ENCODE measurements at places on chromosomes 11 and 22.

- DNase-seq = no peak
Observed at GRCh38 chr11:68406324-68407313, 53.9 kb upstream of the PPP6R3 start.

DNA sequence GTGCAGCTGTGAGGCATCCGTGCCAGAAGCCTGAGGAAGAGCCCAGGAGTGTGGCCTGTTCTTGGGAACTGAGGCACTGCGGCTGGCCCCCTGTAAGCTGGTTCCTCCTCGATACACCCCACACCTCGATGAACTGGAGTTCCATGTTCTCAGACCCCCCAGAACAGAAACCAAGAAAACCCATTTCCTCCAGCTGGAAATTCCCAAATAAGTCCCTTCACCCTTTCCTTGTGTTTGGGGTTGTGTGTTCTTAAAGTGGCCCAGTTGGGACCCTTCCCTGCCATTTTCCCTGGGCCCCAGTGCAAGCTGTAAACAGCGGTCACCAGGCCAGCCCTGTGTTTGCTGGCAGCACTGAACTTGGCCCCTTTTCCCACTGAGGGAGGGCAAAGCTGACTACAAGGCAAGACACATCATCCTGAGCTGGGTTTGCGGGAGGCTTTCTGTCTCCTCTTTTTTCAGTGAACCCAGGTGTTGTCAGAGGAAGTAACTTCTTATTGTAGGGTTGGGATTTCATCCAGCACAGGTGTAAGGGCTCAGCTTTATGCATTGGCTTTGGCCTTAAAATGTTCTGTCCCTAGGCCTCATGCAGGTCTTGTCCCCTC is 60.1 kb upstream of the MPEG1 start:
- no peak for DNase-seq

- no peak for DNase-seq
Observed at GRCh38 chr11:18704698-18705097, 6.1 kb downstream of the TMEM86A start.

GRCh38 chr11:73413256-73413655 is 37.1 kb downstream of the RELT start:
- DNase-seq = no peak

- DNase-seq = no peak
Observed at GRCh38 chr22:49967706-49968208, 7.2 kb downstream of the PIM3 start.

- no peak for DNase-seq
Observed at GRCh38 chr11:69828971-69829344, 9.7 kb upstream of the FGF3 start.

- no peak for DNase-seq
Observed at GRCh38 chr11:123547180-123547579, 107.2 kb downstream of the SCN3B start.

- DNase-seq = no peak
Observed at GRCh38 chr11:65625628-65626342, 10.2 kb downstream of the PCNX3 start.

- no peak for DNase-seq
Observed at GRCh38 chr22:31313366-31314147, 21.3 kb upstream of the PIK3IP1 start.

DNA sequence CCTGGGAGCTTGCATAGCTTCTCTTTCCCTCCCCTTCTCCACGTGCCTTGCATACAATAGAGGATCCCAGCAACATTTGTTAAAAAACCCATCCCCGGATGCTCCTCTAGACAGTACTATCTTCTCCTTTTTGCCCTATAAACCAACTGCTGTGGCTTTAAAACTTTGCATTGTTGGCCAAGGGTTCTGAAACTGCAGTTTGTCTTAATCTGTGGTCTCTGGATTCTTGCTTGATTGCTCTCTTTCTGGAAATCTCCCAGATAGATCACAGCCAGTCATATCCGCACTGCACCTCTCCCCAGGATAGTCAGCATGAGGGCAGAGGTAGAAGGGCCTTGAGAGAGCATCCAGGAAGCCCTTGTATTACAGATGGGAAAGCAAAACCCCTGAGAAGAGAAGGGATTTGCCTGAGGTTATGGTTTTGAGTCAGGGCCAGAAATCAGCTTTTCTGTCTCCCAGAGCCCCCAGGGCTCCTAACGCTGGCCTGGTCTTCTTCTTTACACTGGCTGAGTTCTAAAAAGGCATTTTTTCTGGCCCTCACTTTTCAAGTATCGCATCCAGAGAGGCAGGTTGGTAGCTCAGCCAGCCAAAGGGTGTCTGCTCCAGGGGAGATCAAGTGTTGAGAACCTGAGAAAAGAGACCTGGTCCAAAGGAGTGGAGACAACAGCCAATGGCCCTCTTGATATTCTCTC is 70.6 kb downstream of the ADM start:
- no peak for DNase-seq

DNA sequence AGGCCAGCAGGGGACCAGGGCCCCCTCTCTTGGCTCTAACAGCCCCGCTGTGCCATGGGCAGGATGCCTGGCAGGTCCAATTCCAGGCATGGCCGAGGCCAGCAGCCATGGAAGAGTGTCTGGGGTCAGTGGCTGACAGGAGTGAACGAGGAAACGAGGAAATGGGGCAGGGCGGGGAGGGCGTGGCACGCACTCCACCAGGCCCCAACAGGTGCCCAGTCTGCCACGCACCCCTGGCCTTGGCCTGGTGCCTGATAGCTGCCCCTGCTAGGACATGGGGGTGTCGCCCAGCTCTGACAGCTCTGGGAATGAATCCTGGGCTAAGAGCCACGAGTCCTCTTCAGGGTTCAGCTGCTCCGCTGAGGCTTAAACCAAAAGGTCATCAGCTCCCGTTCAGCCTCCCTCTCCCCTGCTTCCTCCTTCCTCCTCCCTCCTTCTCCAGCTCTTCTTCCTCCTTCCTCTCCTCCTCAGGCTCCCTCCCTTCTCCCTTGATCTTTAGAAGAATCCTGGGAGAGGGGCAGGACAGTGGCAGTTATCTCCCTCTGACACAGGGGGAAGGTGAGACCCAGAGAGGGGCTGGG is 11.5 kb upstream of the TBC1D22A start:
- DNase-seq = no peak

DNA sequence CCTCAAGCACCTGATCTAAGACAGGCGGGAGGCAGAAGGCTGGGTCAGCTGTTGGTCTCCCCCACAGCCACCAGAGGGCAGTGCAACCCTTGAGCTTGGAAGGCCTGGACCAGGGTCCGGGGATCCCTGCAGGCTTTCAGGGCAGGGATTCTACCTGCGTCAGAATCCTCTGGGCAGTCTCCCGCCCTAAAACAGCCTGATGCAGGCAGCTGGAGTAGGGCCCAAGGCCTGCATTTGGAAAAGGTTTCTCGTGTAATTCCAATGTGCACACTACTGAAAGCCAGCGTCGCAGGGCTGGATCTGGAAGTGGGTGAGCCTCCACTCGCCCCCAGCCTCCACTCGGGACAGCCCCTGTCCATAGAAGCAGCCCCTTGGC is 31.8 kb downstream of the BID start:
- DNase-seq = peak; percentile 36

All from activated CD8-positive, alpha-beta memory T cell treated with anti-CD3 and anti-CD28 coated beads for 4 hours (primary cell).